ENCODE measurements at places on chromosomes 11 and 22.
A peak's percentile ranks its signal among the peaks of the same experiment; 100 is the strongest.

DNA sequence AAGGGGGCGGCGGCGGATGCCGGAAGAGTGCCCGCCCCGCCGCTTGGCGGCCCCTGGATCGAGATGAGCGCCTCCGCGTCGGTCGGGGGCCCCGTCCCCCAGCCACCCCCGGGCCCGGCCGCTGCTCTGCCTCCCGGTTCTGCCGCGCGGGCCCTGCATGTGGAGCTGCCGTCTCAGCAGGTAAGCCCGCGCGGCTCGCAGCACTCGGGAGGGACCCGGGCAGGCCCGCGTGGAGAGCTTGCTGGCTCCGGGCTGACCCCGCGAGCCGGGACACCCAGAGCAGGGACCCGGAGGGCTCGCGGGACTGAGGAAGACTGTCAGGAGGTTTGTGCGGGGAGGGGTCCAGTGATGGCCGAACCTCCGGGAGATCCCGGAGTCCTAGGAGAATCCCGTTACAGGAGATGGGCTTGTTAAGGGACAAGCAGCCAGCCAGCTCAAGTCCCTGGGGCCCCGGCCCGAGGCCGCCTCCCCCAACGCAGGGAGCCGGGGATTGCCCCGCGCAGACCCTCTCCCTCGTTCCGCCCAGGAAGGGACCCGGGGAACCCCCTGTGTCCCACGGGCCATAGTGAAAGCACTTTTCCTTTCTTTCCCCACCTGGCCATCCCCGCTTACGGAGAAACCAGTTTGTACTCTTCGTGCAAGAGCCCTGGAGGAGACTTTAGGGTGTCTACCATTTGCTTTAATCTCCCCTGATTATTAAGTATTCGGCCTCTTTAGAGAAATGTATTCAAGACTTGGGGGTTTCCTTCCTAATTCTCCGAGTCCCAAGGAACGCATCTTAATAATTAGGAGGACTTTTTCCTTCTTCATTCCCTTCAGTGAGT is 547 bp downstream of the UVRAG start:
- peak; percentile 44 for DNase-seq

DNA sequence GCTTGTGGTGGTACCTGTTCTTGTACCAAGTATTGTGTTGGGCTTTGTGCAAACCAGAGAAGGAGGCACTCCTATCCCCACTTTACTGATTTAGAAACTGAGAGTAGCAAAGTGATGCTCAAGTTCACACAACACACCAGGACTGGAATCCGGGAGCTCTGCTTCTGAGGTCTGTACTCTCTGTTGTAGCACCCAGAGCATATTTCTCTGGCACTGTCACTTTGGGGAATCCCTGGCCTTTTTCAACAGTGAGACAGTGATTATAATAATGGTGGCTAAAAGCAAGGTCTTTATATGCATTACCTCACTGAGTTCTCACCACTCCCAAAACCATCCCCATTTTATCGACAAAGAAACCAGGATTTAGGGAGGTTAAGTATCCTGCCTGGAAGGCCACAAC is 362.4 kb downstream of the TENM4 start:
- no peak for DNase-seq

GRCh38 chr11:11966354-11966741 is 42.1 kb downstream of the DKK3 start:
- DNase-seq = no peak

GRCh38 chr11:44746894-44747293 is 20.1 kb downstream of the TSPAN18 start:
- DNase-seq = no peak

GRCh38 chr11:73999581-74000306 is 9.1 kb downstream of the UCP3 start:
- no peak for DNase-seq

DNA sequence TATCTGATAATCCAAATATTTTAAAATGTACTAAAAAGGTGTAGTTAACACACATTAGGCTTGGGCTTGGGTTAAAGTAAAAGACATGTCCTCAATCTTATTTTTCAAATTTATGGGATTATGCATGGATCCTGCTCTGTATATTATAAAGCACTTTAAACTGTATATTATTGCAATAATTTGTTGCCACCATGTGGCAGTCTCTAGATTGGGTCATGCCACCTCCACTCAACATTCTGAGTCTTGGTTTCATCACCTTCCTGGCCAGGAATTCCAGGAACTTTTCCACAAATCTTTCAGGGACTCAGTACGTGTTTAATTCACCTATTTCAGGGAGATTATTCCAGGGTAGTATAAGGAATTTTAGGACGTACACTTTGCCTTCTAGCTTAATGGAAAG is 695.5 kb downstream of the FAM181B start:
- no peak for DNase-seq

- no peak for DNase-seq
Measured at GRCh38 chr11:48019217-48019584, 38.8 kb downstream of the PTPRJ start.

DNA sequence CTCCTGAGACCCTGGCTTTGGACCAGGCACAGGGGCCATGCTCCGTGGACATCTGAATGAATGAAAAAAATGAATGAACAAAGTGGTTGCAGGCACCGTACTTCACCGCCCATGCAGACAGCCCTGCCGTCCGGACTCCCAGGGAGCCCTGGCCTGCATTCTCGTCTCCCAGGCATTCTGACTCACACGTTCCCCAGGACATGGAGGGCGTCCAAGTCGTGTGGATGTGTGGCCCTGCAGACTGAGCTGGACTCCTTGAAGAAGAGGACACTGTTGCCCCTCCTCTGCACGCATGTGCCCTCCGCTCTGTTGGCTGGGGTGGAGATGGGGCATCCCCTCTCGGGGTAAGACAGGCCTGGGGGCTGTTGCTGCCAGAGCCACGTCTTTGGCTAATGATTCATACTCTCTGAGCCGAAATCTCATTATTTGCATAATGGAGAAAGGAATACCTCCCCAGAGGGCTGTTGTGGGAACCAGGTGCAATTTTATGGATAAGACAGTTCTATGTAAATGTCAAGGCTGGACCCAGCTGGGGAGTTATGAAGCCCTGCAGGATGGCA is 49.7 kb downstream of the RTL6 start:
- no peak for DNase-seq

GRCh38 chr22:36221799-36222751 is 17.3 kb downstream of the APOL2 start:
- DNase-seq = no peak

- DNase-seq = no peak
Measured at GRCh38 chr11:125871391-125872137, 15.9 kb upstream of the HYLS1 start.

GRCh38 chr22:19936513-19936912 is 5.1 kb upstream of the COMT start:
- no peak for DNase-seq

- no peak for DNase-seq
Measured at GRCh38 chr11:61793829-61794204, 1.1 kb downstream of the FEN1 start.

DNA sequence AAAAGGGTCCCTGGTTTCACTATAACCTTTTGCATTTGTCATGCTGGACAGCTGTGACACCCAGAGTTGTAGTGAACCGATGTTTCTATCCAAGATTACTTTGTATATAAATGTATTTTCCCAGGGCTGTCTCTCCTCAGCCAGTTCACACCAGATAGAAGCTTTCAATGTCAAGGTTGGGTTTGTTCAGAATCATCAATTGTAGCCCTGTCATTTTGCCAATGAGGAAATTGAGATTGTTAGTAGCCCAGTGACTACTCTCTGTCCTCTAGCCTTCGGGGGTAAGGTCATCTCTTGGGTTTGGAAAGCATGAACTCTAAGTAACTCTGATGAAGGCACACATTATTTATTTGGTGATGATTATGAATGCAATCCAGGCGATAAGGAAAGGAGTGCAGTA is 165.6 kb downstream of the DBX1 start:
- DNase-seq = no peak

DNA sequence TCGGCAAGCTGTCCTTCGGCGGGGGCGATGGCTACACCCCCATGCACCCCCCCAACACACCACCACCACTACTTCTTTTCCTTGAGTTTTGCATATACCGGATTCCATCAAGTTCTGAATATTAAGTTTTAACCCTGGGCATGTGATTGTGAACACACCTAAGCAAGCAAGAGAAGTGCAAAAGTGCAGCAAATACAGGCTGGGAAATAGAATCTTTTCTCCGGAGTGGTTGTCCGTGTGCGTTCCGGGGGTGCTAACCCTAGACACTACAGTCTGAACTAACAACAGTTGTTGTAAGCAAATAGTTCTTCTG is 574 bp downstream of the PRSS23 start:
- no peak for DNase-seq

- no peak for DNase-seq
Measured at GRCh38 chr22:49291169-49291568, 536.5 kb downstream of the BRD1 start.

DNA sequence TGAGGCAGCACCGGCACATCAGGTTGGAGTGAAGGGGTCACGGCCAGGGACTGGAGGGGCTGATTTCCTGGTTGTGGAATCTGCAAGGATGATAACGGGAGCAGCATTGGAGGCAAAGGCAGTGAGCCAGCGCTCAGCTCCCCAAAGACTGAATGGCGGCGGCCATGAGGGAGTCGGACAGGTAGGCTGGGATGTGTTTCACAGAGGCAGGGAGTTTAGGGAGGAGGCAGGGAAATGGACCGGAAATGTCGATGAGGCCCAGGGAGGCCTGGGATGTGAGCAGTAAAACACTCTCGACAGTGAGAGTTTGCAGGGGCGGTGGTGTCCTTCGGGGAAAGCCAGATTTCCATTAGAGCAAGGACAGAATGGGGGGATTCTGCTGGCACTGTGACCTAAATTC is 64.2 kb upstream of the EIF3D start:
- DNase-seq = no peak

DNA sequence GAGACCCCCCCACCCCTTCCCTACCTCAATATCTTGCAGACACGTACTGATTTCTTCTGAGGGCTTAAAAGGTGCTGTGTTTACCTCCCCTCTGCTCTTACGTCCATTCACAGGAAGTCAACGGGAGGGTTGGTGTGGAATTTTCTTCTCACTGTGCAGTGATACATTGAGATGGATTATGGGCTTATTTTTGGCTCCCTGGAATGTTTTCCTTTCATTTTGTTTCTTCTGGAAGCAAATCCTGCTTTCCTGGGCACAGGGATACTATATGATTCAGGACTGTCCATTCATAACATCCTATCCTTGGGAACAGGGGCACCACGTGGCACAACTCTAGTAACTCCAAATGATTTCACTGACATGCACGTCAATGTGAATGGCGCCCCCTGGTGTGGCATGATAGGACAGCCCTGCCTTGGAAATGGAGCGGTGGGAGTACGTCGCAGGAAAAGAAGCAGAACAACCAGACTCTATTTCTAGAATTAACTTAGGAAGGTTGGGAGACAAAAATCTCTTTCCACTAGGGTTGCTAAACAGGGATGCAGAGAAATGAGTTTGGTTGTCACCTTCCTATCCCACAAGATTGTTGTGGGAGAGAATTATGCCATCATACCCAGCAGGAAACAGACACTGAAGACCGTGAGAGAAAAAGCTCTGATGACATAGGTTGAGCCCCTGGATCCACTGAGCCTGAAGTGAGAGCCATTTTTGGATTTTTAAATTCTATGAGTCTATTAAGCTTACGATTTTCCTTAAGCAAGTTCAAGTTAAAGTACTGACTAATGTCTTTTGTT is 146.5 kb upstream of the RAG2 start:
- DNase-seq = no peak

DNA sequence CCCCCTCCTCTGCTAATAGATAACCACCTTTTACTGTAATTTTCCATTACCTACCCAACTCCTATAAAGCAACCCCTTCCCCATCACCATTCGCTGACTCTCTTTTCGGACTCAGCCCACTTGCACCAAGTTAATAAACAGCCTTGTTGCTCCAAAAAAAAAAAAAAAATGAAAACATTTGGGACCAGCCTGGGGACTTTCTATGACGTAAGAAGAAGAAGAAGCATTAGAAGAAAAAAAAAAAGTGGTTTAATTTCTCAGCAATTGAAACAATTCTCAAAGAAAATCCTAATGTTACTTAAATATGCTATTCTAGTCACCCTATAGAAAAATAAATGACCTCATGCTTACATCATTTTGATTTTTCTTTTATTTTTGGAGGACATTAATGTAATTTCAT is 301.5 kb upstream of the ANO3 start:
- DNase-seq = no peak

DNA sequence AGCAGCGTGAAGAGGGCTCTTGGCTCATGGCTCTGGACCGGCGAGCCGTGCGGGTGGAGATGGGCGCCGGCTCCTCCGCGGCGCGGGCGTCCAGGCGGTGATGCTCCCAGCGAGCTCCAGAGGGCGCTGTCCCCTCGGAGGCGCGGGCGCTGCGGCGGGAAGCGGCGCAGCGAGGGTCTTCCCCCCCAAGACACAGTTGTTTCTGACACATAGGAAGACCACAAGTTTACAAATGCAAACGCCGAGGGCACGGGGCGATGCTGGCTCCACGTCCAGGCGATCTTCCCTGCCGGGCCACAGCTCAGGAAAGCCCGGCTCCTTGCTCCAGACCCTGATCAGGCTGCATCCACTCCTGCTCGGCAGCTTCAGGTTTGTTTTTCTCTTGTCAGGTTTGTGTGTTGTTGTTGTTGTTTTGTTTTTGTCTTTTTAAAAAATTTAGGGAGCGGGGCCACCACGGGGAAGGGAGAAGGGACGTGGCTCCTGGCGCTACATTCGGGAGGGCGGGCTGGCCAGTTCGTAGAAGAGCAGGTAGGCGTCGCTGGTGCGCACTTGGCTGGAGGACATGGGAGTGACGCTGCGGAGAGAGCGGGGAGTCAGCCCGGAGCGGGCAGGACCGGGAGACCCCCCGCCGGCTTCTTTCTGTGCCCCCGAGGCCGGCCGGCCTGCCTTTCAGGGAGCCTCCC is 10.0 kb upstream of the MFRP start:
- DNase-seq = peak; percentile 89

DNA sequence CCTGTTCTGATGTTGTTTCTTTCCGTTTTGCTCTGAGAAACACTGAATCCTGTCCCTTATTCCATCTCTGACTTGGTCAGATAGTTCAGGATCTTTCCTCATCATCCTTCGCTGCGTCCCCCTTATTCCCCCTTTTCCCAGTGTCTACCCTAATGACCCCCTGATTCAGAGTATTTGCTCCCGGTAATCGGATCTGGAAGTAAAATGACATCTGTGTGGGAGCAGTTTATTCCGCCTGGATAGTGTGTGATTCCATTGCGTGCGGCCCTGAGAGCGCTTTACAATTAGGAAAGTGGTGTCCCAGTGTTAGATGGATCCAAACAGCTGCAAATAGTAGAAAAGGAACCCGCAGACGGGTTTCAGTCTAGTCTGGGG is 606 bp downstream of the DRG1 start:
- no peak for DNase-seq

Measured in GM12892 (cell line).